Fibroblast of pulmonary artery (primary cell): ENCODE measurements at places on chromosomes 11 and 22.

DNA sequence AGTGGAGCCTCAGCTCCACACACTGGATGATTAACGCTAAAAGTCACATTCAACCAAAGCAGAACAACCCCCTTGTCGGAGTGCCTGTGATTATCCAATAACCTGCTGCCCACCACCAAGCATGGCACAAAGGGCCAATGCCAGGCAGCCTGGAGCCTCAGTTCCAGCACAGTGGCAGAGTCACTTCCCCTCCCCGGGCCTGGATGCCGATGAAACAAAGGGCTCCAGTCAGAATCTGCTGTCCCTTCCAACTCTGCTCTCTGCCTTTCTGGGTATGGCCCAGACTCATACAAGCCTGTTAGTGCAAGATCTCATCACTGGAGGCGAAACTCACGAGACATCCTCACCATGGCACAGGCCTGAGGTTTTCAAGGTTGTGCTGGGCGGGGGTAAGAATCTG, 52.1 kb downstream of the CLTCL1 start:
- DNase-seq: no peak

GRCh38 chr22:27139935-27140511, 482.6 kb downstream of the MIAT start:
- DNase-seq: peak; percentile 88

- no peak for DNase-seq
Observed at GRCh38 chr11:94956963-94957362, 16.4 kb downstream of the CWC15 start.

GRCh38 chr22:47337161-47337621, 574.7 kb downstream of the TBC1D22A start:
- DNase-seq: peak; percentile 92

GRCh38 chr22:19928207-19928606, 13.4 kb upstream of the COMT start:
- no peak for DNase-seq

DNA sequence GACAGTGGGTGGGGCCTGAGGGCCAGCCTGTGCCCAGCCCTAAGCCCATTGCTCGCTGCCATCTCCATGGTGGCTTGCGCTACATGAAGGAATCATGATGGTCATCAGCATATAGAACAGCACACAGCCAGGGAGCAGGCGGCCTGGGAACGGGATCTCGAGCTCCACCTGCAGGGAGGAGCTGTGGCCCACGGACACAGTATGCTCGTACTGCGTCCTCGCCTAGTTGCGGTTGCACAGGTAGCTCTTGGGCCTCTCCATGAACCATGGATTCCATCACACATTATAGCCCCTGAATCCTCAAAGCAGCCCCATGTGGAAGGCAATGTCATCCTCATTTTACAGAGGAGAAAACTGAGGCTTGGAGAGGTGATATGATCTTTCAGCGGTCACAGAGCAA, 15.1 kb downstream of the SEC14L4 start:
- no peak for DNase-seq

DNA sequence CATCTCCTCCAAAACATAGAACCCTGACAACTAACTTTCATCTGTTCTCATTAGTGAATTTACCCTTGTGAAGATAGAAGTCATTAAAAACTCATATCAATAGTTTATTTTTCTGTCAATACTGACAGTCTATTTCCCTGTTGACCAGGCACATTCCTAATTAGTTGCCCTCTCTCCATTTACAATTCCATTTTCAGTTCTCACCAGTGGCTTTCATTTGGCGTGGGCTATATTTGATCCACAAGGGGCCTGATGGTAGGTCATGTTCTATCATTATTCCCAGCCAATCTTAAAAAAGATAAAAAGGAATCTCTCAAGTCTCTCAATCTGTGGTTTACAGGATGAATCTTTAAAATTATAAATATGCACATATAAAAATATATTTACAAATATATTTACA, 3.9 kb upstream of the AKIP1 start:
- DNase-seq: no peak

GRCh38 chr11:64675450-64676260, 47.3 kb downstream of the NRXN2 start:
- peak; percentile 87 for DNase-seq

DNA sequence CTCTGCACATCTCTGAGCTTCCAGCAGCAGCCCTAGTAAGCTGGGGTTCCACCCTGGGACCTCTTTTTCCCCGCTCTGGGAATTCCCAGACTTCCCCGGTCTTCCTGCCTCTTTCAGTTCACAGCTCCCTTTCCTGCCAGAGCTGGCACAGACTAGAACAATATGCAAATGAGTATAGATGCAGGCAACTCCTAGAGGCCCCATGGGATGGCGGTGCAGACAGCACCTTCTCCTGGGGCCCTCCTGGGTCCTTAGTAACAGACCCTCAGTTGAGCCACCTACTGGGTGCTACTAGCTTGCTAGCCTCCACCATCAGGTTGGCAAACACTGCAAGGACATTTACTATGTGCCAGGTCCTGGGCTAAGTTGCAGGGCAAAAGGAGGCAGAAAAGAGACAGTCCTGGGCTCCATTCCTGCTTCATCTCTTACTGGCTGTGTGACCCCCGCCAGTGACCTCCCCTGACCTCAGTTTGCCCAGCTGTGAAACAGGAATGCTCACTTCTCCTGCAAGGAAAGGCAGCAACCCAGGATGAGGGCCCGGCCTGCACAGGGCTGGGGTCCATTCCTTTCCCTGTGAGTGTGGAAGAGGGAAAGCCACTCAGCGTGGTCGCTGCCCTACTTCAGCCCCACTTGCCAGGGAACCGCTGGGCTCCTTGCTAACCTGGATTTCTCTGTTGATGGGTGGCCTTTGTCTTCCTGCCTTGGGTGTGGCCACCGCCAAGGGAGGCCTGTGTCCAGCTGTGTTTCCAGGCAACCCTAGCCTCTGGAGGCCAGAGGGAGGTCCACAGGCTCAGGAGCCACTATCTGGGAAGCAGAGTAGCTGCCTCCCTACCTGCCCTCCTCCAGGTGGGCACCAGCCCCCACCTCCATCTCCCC, 7.3 kb downstream of the RELT start:
- DNase-seq: peak; percentile 52

GRCh38 chr11:88402784-88403183, 65.2 kb upstream of the CTSC start:
- peak; percentile 59 for DNase-seq

GRCh38 chr11:129417458-129417857, 41.8 kb downstream of the BARX2 start:
- DNase-seq: no peak

DNA sequence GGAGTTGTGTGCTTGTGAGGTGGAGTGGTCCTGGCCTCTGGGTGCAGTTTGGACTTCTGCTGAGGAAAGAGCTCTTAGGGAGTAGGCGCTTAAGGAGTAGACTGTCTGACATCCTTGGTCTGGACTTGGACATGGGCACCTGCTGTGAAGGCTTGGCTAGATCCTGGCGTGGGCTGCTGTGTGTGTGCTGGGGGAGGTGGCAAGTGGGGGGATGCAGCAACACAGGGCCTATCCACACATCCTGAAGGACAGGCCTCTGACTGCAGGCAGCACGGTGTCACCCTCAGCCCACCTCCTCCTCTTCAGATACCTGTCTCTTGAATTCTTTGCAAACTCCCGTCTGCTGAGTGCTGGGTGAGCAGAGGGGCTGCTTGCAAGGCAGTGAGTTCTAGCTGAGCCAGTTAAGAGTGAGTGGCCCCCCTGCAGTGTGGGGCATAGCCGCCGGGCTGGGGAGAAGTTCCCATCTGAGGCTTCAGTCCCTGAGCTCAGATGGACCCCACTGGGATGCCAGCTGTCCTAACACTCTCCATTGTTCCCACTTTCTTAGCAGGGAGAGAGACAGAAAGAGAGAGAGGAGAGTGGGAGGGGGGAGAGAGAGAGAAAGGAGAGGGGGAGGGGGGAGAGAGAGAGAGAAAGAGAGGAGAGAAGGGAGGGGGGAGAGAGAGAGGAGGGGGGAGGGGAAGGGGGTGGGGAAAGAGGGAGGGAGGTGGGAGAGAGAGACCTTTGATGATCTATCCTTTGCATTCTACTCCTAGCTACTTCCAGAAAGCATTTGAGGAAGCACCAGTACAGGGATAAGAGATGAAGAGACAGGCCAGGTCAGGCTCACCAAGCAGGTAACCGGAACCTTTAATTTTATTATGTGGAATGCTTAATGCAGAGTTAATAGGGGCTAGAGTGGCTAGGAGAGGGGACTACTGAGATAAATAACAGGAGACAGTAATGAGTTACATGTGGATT, 12.6 kb downstream of the SOX10 start:
- no peak for DNase-seq

- DNase-seq: no peak
Observed at GRCh38 chr22:37379085-37379484, 48.2 kb downstream of the ELFN2 start.

DNA sequence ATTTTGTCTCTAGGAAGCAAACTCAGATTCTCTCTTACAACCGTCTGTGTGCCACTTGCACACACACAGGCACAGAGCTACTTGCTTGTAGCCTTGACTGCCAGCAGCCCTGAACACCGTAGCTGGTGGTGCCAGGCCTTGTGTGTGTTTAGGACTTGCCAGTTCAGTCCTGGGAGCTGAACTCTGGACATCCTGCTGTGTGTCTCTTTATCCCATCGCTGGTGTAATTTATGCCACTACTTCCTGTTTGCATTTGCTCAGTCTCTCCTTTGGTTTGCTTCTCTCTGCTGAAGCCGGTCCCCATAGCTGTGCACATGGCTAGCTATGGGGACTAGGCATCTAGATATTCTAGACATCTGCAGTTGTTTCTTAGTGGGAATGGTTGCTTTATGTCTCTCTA, 24.0 kb downstream of the MARK2 start:
- no peak for DNase-seq

GRCh38 chr11:75389276-75389605, 10.1 kb upstream of the RPS3 start:
- no peak for DNase-seq

GRCh38 chr11:4203603-4204360, 109.2 kb downstream of the RRM1 start:
- DNase-seq: no peak

DNA sequence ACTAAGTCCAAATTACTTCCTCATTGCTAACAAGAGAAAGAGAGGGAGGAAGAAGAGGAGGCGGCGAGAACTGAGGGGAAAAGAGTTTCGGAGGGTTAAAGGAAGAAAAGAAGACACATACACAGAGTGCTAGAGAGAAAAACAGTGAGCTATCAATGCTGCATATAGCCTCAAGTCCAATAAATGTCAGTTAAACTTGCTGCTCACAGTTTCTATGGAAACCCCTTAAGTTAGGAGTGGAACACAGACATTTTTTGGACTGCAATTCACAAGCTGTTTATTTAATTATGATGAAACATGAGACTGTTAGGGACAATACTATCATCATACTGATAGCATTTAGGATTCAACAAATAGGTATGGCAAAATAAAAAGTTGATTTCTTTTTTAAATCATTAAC, 1320.4 kb downstream of the LRRC4C start:
- DNase-seq: no peak

GRCh38 chr22:18068381-18068988, 9.3 kb upstream of the PEX26 start:
- no peak for DNase-seq

DNA sequence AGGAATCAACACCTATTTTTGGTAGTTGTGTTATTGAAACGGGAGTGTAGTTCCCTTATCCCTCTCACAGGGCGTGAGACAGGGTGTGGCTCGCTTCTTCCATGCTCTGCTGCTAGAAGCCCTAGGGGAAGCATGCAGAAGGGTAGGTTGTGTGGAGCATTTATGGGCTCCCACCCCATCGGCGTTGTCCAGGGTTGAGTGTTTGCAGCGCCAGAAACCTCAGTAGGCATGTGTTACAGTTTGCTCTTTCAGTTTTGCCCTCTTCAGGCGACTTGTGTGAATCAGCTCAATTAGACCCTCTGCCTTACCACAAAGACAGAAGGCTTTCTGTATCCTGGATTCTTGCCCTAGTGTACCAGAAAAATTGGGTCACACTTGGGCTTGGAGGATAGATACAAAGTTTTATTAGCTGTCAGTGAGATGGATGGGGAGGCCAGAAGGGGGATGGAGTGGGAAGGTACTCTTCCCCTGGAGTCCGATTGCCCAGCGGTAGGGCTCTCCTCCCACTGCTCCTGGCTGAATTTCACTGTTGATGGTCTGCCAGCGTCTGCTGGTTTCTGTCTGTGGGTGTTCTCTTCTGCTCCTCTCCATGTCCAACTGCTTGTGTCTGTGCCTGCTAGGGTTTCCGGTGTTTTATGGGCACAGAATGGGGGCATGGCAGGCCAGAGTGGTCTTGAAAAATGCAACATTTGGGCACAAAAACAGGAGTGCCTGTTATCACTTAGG, 358.3 kb upstream of the CTSC start:
- DNase-seq: no peak

GRCh38 chr11:2898366-2899079, 12.9 kb upstream of the CDKN1C start:
- peak; percentile 94 for DNase-seq

- DNase-seq: no peak
Observed at GRCh38 chr22:36493690-36494110, 12.3 kb upstream of the TXN2 start.

DNA sequence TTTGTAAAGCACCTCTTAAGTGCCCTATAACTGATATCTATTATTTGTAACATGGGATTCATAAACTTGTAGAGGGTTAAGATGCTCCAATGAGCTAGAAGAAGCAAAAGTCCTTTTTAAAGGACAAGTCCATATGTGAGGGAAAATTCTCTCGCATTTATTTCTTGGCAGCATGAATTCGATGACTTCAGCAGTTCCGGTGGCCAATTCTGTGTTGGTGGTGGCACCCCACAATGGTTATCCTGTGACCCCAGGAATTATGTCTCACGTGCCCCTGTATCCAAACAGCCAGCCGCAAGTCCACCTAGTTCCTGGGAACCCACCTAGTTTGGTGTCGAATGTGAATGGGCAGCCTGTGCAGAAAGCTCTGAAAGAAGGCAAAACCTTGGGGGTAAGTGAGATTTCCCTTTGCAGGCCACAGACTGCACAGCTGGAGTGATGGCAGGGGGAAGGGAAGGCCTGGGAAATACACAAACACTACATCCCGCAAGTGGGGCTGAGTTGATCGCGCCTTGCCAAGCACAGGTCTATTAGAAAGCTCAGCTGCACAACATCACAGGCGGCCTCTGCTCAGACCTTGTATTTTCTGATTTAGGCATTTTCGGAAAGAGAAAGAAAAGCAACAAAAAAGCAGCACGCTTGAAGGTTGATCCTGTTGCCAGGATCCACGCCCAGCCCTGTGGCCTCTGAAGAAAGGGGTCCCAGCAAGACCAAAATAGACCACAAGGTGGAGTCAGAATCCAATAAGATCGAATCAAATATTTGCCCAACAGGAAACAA, 1.5 kb downstream of the MS4A8 start:
- peak; percentile 11 for DNase-seq

GRCh38 chr11:76736773-76737495, 46.2 kb upstream of the TSKU start:
- DNase-seq: no peak

DNA sequence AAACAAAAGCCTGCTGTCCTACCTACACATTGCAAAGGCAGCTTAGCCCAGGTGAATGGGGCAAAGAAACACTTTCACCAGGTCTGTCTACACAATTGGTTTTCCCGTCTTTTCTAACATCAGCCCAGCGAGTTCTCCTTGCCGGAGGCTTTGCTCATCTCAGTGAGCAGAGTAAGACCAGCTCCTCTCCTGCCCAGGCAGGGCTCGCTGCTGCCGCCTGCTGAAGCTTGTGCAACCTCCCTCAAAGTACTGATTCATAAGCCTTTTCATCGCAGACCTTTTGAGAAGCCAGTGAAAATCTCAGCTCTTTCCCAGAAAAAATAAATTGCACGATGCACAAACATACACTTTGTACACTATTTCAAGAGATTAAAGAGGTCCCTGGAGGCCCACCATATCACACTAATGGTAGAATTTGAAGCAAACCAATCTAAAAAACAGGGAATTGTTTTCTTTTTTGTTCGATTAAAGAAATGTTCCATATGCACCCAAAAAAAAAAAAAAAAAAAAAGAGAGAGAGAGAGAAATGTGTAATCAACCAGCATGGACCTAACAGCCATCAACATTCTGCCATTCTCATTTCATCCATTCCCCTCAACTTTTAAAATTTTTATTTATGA, 328.1 kb upstream of the MPPED2 start:
- peak; percentile 76 for DNase-seq
